ENCODE measurements at places on chromosomes 5 and 9.

DNA sequence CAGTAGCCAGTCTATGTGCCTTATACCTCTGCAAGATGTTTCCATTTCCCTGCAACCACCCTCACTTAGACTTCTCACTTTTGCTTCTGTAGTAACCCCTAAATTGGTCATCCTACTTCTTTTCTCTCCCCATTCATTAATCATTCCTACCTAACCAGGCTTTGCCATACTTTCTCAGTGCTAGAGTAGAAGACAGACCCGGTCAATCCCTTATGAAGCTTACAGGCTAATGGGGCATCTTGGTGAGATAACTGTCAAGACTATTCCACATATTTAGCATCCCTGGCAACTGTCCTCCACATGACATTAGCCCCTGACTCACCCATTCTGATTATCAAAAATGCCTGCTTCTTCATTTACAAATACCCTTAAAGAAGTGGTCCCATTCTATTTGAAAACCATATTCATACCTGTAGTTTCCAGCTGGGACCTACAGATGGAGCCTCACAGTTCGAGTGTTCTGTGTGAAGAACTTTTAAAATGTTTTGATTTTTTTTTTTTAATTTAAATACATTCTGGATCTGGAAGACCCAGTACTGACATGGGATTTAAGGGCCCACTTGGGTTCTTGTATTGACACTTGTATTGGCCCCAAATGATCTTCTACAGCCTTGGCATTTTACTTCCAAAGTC lies 21.0 kb downstream of the F2RL2 start:
- DNase-seq = no peak

DNA sequence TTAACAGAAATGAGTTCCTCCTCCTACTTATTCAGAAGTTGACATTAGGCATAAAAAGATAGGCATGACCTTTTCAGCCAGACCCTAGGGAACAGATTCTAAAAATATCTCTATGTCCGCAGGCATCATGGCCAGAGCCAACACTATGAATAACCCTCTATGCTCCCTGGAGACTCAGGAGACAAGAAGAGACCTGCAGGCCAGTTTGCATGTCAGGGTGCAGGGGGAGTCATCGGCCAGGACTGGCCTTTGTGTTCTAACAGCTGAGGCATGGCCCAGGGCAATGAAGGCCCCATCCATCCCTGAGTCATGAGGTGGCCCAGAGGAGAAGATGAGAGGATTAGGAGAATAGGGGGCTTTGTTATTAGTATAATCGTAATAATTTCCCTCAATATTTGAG lies 93.8 kb downstream of the TMEM215 start:
- DNase-seq = no peak

DNA sequence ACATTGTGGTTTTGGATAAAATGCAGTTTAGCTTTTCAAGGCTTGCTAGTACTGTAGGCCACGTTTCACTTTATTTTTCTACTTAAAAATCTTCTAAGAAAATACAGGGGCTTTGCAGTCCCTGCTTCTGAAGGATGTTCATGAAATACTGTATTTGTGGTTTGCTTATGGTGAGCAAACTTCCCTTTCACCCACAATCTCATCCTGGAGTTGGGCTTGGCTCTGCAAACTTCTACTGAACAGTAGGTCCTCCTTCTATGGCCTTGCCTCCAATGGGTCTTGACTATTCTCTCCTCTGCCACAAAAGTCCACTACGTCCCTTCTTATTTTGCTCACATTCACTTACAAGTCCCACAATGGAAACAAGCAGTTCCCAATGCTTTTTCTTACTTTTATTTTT lies 502.7 kb upstream of the KLF4 start:
- DNase-seq = no peak

DNA sequence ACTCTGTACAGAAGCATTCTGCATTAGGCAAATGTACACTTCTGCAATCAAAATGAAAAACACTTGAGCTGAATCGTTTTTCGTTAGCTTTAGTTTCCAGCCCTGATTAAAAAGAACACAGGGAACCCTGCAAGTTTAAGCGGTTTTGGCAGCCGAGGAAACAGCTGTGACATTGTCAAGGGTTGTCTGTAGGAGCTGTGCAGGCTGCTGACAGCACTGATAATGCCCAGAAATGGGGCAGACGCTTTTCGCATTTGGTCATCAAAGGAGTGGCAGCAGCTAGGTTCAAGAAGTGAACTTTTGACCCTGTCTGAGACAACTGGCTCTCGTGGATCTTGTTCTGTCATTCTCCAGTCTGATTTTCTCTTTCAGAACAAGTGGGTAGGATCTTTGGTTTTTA lies 165.6 kb upstream of the CCDC152 start:
- DNase-seq = no peak

DNA sequence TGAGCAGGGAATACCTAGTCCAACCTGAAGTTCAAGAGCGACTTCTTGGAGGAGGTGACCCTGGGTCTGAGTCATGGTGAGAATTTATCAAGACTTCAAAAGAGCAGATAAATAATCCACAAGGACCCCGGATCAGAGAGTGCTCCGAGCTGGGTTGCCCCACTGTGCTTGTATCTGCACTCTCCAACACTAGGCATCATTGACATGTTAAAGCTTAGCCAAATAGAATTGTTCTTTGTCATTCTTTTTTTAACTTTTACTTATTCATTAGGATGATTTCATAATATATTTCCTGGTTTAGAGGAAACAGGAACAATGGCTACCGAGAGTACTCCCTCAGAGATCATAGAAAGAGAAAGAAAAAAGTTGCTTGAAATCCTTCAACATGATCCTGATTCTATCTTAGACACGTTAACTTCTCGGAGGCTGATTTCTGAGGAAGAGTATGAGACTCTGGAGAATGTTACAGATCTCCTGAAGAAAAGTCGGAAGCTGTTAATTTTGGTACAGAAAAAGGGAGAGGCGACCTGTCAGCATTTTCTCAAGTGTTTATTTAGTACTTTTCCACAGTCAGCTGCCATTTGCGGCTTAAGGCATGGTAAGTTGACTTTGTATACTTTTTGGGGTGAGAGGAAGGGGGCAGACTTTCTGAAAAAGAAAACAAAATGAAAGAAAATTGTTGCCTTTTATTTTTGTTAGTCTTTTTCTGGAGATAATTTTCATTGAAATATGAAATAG lies at the start of gene CARD6:
CARD6 (plus strand) TSS at position 300 of the 738 bp plus-strand sequence; CDS start at position 316, 16 bp downstream.
- DNase-seq = no peak

DNA sequence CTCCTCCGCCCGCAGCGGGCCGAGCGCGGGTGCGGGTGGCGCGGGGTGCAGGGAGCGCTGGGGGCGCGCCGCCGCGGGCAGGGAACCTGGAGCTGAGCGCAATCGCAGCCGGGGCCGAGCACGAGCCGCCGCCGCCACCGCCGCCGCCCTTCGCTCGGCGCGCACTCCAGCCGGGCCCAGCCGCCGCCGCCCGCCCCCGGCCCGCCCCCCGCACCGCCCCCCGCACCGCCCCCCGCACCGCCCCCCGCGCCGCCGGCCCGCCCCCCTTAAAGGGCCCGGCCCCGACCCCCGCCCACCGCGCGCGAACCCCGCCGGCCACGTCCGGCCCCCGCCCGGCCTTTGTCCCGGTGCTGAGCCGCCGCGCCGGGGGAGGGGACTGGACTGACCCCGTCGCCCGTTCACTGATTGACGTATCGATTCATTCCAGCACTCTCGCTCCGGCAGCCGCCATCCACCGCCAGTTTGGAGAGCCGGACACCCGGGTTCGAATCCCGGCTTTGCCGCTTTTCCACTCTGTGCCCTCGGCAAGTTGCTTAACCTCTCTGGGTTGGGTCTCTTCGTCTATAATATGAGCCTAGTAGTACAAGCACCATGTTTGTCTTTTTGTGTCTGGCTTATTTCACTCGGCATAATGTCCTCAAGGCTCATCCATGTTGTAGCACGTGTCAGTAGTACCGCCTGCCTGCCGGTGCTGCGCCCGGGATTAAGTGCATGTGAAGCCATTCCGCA lies at the start of gene SH3PXD2B:
SH3PXD2B (minus strand) TSS at position 168 of the 729 bp plus-strand sequence. CDS start 173 bp downstream, outside the sequence.
- DNase-seq = peak; percentile 15

DNA sequence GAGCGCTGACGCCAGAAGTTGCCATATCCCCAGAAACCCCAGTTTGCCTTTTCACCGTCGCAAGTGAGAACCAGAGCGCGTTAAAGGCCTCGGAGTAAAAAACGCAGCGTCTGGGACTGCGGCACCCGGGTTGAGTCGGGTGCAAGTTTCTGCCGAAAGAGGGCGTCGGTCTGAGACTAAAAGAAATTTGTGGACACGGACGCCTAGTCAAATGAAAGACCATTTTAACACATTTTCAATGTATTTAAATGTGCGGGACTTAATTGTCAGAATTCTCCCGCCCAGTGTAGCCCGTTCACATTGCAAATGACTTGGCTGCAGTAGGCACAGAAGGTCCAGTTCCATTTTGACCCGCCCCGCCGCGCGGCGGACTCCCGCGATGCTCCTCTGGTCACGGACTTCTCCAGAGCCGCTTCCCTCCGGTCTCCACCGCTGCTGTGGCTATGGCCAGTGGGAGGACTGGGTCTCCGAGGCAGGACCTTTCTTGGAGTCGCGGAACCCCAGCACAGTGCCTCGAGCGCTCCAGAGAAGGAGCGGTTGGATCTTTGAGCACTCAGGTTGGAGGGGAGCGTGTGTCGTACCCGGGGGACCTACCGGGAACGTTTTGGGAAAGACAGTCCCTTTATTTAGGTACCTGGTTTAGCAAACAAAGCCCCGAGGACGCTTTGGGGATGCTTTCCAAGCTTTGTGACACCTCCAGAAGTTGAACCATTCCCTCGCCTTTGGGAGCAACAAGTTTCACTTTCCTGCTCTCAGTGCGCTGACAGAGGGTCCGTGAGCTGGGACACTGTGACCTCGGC lies 1.2 kb upstream of the NPR3 start:
- DNase-seq = peak; percentile 12

DNA sequence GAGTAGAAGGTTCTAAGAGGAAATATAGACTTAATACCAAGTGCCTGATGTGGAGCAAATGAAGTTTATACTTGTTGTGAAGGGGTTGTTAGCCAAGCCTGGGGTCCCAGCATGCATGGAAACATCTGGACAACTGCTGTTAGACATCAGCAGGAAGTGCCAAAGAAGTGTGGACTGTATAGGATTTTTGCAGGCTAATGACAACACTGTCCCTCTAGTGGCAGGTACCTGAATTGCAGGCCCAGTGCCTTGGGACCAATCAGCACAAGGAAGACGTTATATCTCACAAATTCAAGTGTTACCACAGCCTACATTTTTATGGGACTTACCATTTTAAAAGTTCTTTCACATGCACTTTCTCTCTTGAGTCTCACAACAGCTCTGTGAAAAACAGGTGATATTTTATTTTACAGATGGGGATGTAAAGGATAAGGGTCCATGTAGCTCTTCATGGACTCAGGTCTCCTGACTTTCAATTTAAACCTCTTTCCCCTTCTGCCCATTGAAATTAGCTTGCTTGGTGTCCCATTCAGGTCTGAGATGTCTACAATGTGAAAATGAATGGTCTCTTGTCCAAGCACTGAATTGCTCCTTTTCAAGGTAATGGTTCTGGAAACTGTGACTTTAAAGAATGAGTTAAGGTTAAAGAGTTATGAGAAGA lies 89.0 kb upstream of the MAP1B start:
- peak; percentile 47 for DNase-seq

DNA sequence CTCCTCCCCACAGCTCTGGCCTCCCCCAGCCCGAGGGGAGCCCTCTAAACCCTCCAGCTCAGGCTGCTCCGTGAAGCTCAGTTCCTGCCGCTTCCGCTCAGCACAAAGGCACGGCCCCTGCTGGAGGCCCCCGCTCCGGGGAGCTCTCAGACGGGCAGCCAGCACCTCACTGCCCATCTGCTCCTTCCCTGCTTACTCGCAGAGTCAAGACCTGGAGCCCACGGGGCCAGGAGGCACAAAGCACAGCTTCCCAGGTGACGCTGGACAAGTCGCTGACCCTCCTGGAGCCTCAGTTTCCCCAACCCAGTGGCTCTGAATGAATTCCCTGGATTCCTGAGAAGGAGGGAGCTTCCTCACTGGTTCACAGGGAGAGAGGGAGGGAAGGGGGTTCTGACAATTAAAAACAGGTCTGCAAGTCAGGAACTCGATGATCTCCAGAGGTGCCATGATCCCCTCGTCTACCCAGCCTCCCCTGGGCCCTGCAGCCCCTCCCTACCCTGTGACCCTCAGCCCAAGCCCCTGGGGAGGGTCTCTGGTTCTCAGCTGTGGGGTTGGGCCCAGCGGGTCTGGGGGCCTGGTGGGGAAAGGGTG lies 36.2 kb downstream of the VAV2 start:
- peak; percentile 20 for DNase-seq

- DNase-seq = no peak
These were observed 62.9 kb upstream of the ORM1 start for GRCh38 chr9:114259798-114260523.

DNA sequence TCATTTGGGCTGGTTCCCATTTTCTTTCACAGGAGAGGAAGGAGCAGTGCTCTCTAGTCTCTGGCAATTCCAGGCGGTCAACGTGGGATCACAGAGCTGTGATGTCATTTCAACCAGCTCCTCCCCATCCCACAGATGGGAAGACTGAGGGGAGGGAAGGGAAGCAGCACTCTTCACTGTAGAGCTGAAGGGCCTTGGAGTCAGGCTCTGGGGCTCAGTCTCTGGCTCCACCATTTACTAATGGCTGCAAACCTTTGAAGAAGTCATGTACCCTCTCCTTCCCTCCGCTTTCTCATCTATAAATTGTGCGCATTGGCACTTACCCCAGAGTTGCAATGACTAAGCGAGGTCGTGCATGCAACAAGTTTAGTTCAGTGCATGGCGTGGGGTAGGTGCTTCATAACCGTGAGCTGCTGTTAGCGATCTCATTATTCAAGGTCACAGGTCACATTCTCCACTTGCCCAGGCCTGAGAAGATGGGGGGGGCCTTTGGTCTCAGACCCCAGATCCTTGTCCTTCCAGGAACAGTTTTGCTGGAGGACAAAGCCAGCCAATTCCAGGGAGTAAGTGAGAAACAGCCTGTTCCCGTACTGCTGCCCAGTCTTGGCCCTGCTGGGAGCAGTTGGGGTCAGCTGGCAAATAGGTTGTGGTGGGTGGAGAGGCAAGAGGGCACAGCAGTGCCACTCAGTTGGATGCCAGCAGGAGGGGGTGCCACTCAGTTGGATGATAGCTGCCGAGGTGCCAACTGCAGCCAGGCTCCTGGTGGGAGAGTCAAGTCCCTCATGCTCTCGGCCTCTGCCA lies 136.7 kb downstream of the RGS3 start:
- DNase-seq = no peak

DNA sequence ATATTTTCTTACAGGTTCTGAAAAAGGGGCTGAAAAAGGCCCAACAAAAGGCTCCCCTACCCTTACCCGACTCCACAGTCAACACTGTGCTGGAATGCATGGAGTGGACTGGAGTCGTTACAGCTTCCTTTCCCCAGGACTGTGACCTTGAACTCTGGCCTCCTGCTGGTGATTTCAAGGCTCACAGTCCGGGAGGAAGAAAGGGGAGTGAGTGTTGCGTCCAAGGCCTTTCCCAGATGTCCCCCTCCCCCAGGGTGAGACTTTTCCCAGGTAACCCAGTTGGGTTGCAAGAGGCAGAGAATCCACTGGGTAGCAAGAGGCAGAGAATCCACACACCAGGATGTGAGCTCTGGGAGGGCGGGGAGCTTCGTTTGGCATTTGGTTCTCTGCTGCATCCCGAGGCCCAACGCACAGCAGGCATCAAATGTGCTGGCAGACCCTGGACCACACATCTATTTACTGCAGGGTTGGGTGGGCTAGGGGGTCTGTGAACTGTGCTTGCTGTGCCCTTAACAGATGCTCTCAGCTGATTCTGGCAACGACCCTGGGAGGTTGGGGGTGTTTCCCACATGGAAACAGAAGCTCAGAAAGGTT lies 37.5 kb downstream of the FABP6 start:
- DNase-seq = no peak

- peak; percentile 8 for DNase-seq
These were observed 31.0 kb upstream of the NR3C1 start for GRCh38 chr5:143434261-143435209.

GRCh38 chr9:75156858-75157257 lies 68.5 kb downstream of the OSTF1 start:
- no peak for DNase-seq
